ENCODE measurements at places on chromosomes 2 and 18. TPM values are rescaled to one million over a fixed set of nuclear protein-coding genes. Genes with fewer than 3 reads are reported as not detected.

GRCh38 chr2:237590272-237591140 is at the start of gene RAB17:
Gene RAB17 (minus strand): TSS chr2:237590734. CDS start chr2:237586154, 4,580 bp downstream.
- DNase-seq, result no peak
- H3K36me3 ChIP-seq, result no peaks in the 10 kb centered on the region
- H3K4me1 ChIP-seq, result peaks cover 42% of the 10 kb centered on the region

DNA sequence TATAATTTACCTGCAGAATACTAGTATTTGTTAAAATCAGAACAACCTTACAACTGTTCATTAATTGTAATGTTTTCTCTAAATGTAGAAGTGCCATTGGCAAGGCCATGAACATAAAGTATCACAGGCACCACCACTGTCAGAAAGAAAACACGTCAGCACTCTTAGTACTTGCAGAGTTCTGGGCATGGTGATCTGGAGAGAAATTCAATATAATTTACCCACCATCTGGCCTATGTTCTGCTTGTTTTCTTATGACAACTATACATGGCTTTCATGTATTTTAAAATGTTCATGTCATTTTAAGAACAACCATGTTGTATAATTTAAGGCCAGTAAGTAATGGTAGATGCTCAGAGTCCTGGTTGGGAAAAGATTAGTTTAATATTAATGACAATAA is 114.2 kb upstream of the SULT1C3 start:
- no peaks in the 10 kb centered on the region for H3K4me1 ChIP-seq
- H3K27me3 ChIP-seq, result no peaks in the 10 kb centered on the region
- DNase-seq, result no peak
- no peak overlapping the region for H3K4me3 ChIP-seq

GRCh38 chr18:54777118-54777791 is 51.0 kb upstream of the RAB27B start:
- H3K36me3 ChIP-seq, result no peaks in the 10 kb centered on the region
- H3K4me3 ChIP-seq, result no peak overlapping the region
- H3K4me1 ChIP-seq, result peaks cover 13% of the 10 kb centered on the region
- no peak overlapping the region for H3K27ac ChIP-seq
- no peak for DNase-seq

DNA sequence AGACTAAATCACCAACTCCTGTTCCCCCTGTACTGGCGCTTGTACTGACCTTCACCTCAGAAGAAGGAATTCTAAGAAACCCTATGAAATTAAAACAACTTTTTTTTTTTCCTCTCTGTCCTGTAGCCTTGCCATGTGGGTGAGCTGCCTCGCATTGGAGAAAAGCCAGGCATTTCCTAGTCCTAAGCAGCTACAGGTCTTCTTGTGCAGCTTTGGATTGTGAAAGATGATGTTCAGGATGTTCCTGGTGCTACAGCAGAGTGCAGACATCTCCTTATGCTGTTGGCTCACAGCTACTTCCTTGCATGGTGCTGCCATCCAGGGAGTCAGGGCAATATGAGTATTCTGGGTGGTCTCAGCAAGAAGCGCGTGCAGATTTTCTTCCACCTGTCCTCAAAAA is 11.9 kb downstream of the PIK3C3 start:
- peaks cover 23% of the 10 kb centered on the region for H3K36me3 ChIP-seq
- H3K27me3 ChIP-seq, result no peaks in the 10 kb centered on the region
- no peak overlapping the region for H3K4me3 ChIP-seq
- no peak for DNase-seq
- peaks cover 23% of the 10 kb centered on the region for H3K4me1 ChIP-seq

- no peak overlapping the region for H3K4me3 ChIP-seq
- H3K27me3 ChIP-seq, result no peaks in the 10 kb centered on the region
- H3K4me1 ChIP-seq, result no peaks in the 10 kb centered on the region
- no peak overlapping the region for H3K27ac ChIP-seq
- DNase-seq, result no peak
Observed at GRCh38 chr2:208929894-208930427, 493.9 kb upstream of the MAP2 start.

DNA sequence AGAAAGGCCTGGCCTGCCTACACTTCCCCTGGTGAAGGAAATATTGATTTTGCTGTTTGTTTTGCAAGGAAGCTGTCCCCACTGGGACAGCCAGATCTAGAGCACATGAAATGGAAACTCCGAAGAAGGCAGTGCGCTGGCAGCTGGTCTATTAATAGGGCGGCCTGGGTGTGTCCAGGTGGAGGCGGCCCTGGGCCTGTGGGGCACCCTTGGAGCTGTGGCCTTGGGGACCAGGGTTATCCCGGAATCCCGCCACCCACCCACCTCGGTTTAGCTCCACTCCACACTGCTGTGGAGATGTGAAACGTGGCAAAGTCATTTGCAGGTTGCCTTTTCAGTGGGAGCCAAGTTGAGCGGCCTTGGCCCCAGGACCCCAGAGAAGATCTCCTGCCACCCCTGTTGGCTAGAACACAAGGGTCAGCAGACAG is 204.3 kb downstream of the KLHL29 start:
- H3K4me1 ChIP-seq, result peaks cover 99% of the 10 kb centered on the region
- no peaks in the 10 kb centered on the region for H3K36me3 ChIP-seq
- DNase-seq, result no peak
- no peak overlapping the region for H3K4me3 ChIP-seq
- peak overlapping the region; percentile 89 for H3K27ac ChIP-seq

DNA sequence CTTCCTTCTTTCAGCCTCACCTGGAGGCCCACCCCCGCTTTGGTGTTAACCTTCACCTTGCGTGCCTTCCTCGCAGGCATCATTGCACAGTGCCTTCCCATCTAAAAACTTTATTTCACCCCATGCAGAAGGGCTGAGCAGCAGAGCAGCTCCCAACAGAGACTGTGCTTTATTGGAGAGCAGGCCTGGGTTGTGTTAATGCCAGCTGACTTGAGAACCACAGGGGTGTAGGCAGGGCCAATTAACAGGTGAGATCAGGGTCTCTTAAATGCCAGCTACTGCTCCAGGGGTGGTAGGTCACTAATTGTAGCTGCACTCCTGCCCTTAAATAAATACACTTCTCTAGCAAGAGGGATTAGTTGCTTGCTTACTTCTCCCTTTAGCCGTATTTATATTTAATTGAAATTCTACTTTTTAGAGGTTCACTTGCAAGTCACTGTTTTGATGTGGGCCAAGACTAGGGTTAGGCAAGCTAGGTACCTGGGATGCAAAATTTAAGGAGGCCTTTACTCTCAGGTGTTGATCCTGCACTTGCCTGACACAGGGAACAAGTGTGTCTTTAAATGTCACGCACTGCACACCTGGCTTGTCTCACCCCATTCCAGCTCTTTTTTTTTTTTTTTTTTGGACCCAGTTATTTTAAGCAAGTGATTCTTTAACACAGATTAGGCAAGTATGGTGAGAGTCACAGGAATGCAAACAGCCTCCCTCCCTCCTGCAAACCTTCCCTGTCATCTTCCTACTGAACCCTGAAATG is 54.5 kb downstream of the LYPD1 start:
- H3K36me3 ChIP-seq, result no peaks in the 10 kb centered on the region
- DNase-seq, result no peak
- H3K27me3 ChIP-seq, result no peaks in the 10 kb centered on the region

- H3K27ac ChIP-seq, result no peak overlapping the region
- DNase-seq, result no peak
Observed at GRCh38 chr2:69275490-69275889, 111.5 kb downstream of the GFPT1 start.

- no peaks in the 10 kb centered on the region for H3K36me3 ChIP-seq
- peaks cover 4% of the 10 kb centered on the region for H3K4me1 ChIP-seq
- no peak overlapping the region for H3K4me3 ChIP-seq
- no peaks in the 10 kb centered on the region for H3K27me3 ChIP-seq
Observed at GRCh38 chr18:23306822-23307221, 146.3 kb upstream of the RIOK3 start.

DNA sequence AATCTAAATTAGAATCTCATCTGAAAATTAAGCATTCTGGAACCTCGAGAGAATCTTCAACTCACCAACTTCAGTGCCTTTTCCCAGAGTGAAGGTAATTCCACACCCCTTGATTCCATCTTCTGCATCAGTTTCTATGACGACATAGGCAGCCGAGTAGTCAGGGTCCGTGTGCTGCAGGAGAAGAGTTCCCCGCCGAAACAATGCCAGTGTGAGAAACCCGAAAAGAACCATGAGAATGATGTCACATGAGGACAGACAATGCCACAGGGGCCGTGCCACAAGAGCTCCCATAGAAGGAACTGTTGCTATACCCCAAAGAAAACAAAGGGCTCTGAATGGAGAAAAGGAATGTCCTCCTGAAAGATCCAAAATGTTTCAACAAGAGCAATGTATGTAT is 6.0 kb downstream of the ENOSF1 start:
- DNase-seq, result peak; percentile 19
- H3K4me3 ChIP-seq, result no peak overlapping the region
- H3K4me1 ChIP-seq, result peaks cover 37% of the 10 kb centered on the region
- H3K27ac ChIP-seq, result peak overlapping the region; percentile 60

DNA sequence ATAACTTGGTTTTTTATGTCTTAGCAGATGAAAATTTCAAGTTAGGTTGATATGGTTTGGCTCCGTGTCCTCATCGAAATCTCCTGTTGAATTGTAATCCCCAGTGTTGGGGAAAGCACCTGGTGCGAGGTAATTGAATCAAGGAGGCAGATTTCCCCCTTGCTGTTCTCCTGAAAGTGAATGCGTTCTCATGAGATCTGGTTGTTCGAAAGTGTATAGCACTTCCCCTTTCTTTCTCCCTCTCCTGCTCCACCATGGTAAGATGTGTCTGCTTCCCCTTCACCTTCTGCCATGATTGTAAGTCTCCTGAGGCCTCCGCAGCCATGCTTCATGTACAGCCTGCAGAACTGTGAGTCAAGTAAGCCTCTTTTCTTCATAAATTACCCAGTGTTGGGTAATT is 242.1 kb upstream of the TNP1 start:
- no peaks in the 10 kb centered on the region for H3K36me3 ChIP-seq

DNA sequence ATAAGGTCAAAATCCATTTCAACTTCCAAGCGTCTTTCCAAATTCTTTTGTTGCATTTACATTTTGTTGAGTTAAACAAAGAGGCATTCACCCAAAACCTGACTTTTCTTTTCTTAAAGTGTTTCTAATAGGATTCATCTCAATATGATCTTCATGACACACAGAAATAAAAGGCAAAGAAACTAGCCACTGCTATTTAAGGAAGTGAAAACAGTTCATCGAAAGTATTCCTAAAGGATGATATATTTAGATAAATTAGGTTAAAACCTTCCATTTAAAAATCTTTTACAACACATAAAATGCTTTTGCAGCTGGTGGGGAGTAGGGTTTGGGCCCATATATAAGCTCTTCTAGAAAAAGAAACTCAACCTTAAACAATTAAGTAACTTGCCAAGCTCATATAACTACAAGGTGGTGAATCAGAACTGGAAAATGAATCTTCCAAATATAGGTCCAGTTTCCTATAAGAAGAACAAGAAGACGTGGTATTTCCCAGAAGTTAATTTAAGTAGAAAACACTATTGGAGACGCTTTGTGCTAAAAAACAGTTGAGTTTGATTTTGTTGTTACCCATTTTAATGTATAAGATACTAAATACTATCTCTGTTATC is 336.0 kb upstream of the HNRNPA3 start:
- H3K4me3 ChIP-seq, result no peak overlapping the region
- no peaks in the 10 kb centered on the region for H3K27me3 ChIP-seq
- DNase-seq, result no peak
- H3K4me1 ChIP-seq, result no peaks in the 10 kb centered on the region
- H3K36me3 ChIP-seq, result no peaks in the 10 kb centered on the region

DNA sequence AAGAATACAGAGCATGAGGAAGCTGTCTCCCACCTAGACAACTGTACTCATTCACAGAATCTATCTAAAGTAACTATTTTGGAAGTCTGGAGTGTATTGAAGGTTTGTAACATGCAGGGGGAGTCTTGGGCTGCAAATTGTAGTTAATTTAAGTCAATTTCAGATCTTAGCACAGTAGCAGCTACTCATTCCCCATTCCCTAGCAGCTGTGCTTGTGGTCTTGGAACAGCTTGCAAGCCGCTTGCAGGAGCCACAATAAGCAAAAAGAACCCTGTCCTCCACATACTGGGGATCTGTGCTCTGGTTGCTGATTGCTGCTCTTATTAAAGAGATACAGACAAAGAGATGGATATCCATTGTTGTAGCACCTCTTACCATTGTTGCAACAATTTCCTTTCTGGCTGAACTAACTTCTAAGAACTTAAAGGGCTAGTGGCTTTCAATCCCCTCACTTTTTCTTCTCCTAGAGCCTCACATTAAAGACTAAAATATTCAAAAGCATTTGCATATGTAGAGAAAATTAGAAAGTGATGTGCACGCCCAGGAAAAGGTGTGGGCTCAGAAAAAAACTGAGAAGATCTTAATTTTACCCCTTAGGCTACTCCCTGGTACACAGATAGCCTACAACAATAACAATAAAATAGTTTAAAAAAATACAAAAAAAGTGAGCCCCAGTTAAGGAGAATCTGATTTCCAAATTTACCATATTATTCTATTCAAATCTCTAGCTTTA is 1775.1 kb upstream of the PIK3C3 start:
- no peak for DNase-seq
- no peak overlapping the region for H3K4me3 ChIP-seq
- no peaks in the 10 kb centered on the region for H3K36me3 ChIP-seq
- no peaks in the 10 kb centered on the region for H3K27me3 ChIP-seq
- H3K27ac ChIP-seq, result no peak overlapping the region
- H3K4me1 ChIP-seq, result no peaks in the 10 kb centered on the region

GRCh38 chr2:151238527-151239487 is 22.9 kb downstream of the RBM43 start:
- no peak overlapping the region for H3K27ac ChIP-seq
- H3K36me3 ChIP-seq, result no peaks in the 10 kb centered on the region
- H3K27me3 ChIP-seq, result no peaks in the 10 kb centered on the region

- H3K27me3 ChIP-seq, result no peaks in the 10 kb centered on the region
- H3K4me1 ChIP-seq, result peaks cover 31% of the 10 kb centered on the region
- no peak overlapping the region for H3K27ac ChIP-seq
- no peaks in the 10 kb centered on the region for H3K36me3 ChIP-seq
- no peak for DNase-seq
- H3K4me3 ChIP-seq, result no peak overlapping the region
Observed at GRCh38 chr2:201881741-201882140, 75.4 kb downstream of the CDK15 start.

- H3K27ac ChIP-seq, result no peak overlapping the region
- H3K27me3 ChIP-seq, result no peaks in the 10 kb centered on the region
- H3K36me3 ChIP-seq, result no peaks in the 10 kb centered on the region
- H3K4me3 ChIP-seq, result no peak overlapping the region
- DNase-seq, result no peak
Observed at GRCh38 chr2:29281916-29282247, 166.7 kb downstream of the CLIP4 start.

Gene PNPT1
- total RNA-seq, result 13.1 TPM

Gene VSNL1
- 2.1 TPM for total RNA-seq

Gene EVX2
- total RNA-seq, result not detected

Gene AQP12B
- total RNA-seq, result not detected

Gene GAL3ST2
- not detected for total RNA-seq

Gene TMEM17
- 2.3 TPM for total RNA-seq

Gene ABCG8
- total RNA-seq, result not detected

Gene LOXHD1
- 0.50 TPM for total RNA-seq

Gene TTC32
- total RNA-seq, result 12.1 TPM

Gene DSC3
- total RNA-seq, result 0.23 TPM

Gene CTLA4
- 0.33 TPM for total RNA-seq

Gene CHRND
- total RNA-seq, result not detected

Gene KCNJ13
- not detected for total RNA-seq

Gene DYNAP
- total RNA-seq, result not detected

Gene MREG
- total RNA-seq, result 0.50 TPM

Gene LCT
- total RNA-seq, result not detected

Gene ADD2
- 8.6 TPM for total RNA-seq

Gene GALNT14
- 0.33 TPM for total RNA-seq
